ENCODE measurements at places on chromosomes 6 and 20. TPM values are rescaled to one million over a fixed set of nuclear protein-coding genes. Genes with fewer than 3 reads are reported as not detected.
A peak's percentile ranks its signal among the peaks of the same experiment; 100 is the strongest.

DNA sequence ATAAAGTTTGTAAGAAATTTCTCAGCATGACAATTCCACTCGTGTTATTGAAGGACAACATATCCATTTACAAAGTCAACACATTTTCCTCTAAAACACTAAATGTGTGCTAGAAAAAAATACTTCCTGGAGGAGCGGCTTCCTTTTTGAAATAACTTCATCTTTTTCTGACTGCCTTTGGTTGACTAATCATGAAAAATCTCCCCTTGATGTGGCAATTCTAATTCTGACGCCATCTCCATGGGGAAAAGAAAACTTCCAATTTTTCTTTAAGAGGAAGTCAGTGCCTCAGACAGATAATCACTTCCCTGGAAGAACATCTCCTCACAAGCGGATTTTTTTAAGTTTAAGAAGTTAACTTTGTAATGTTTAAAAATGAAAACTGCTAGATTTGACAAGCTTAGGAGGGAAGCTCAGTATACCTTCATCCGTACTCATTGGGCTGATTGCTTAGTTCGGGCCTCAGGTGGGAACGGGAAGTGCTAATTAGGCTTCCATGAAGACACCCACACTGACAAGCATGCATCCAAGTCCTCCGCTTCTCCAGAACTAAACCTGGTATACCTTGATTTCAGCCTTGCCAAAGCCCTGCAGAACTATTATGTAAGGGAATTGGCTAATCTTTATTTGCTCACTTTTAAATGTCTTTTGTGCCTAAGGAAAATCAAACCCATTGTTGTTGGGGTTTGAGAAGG lies 35.1 kb upstream of the DUSP22 start:
- DNase-seq: no peak

PERP gene
- total RNA-seq: 24.8 TPM

DNA sequence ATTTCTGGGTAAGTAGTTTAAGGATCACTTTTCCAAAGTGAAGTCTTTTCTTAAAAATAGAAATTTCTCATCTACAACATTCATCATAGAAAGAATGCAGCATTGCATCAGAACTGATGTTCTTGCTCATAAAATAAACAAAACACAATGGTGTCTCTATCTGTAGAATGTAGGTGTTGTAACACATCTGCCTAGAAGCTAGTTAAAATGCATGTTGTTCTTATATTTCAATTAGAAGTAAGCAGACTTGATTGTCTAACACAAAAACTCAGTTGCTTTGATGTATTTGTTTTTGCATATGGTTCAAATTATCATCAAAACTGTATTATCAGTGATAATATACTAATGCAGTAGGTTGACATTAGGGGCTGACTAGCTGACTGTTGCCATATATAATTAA lies 654.7 kb upstream of the FLRT3 start:
- no peak for DNase-seq

- DNase-seq: no peak
Measured at GRCh38 chr6:129184324-129184723, 301.4 kb downstream of the LAMA2 start.

TSBP1 gene
- not detected for total RNA-seq

DNA sequence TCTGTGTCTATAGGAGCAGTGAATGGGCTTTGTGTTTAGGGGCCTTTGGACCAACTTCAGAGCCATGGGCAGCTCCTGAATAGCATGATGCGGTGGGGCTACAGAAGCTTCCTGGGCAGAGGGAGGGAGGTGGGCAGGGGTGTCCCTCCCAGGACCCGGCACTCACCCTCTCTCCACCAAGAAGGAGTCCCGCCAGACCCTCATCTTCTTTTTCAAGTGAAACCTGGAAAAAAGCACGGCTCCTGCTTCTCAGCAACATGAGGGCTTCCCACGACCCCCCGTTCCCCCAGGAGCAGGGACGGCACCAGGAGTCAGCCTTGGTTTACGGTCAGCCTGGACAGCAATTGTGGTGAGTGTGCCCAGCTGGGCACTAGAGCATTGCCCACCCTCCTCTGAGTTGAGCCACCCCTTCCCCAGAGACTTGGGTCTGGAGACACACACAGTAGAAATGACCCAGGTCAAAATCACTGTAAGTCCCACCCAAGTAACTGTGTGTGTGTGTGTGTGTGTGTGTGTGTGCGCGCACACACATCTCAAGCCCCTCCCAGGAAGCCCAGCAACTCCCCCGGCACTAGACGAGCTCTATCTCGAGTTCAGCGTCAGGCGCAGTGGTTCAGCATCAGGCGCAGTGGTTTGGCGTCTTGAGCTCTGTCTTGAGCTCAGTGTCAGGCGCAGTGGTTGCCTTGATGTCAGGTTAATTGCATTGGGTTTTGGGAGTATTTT lies 108.2 kb downstream of the SULF2 start:
- DNase-seq: no peak

GLP1R gene
- not detected for total RNA-seq

- no peak for DNase-seq
Measured at GRCh38 chr20:5821627-5822215, 71.5 kb downstream of the SHLD1 start.

CYP39A1 gene
- total RNA-seq: 3.4 TPM

HEY2 gene
- total RNA-seq: not detected

DNA sequence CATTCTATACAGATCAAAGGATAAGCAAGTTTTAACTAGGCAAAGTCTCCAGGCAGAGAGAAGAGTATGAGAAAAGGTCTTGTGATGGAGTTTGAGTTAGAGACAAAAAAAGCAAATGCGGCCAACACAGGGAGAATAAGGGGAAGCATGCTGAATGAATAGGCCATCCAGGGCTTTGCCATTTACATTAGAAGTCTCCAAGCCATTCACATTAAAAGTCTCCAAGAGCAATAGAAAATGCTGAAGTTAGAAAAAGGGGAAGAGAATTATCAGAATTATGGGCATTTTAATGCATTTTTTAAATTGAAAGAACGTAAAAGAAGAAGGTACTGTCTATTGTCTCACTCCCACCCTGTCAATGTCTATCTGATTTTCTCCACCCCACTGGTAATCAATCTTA lies 49.4 kb downstream of the PDSS2 start:
- no peak for DNase-seq

- no peak for DNase-seq
Measured at GRCh38 chr6:154239392-154239791, 117.2 kb downstream of the IPCEF1 start.

GRCh38 chr6:27591699-27592480 lies 119.0 kb upstream of the ZNF184 start:
- peak; percentile 49 for DNase-seq

DNA sequence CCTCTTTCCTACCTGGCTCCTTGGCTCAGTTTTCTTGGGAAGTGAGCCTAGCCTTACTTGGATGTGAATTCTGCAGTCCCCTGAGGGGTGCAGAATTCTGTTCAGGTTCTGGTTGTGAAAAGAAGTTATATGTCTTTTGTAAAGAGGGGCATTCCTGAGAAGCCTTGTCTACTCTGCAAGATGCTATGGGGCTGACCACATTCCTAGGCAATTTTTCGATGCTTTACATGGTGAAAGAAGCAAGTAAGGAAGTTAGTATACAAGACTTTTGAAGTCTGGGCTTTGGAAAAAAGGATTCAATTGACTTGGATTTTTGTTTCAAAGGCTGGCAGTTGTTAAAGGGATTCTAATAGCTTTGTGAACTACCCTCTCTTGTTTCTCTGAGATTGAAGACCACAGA lies 167.9 kb upstream of the STMND1 start:
- DNase-seq: no peak

DNA sequence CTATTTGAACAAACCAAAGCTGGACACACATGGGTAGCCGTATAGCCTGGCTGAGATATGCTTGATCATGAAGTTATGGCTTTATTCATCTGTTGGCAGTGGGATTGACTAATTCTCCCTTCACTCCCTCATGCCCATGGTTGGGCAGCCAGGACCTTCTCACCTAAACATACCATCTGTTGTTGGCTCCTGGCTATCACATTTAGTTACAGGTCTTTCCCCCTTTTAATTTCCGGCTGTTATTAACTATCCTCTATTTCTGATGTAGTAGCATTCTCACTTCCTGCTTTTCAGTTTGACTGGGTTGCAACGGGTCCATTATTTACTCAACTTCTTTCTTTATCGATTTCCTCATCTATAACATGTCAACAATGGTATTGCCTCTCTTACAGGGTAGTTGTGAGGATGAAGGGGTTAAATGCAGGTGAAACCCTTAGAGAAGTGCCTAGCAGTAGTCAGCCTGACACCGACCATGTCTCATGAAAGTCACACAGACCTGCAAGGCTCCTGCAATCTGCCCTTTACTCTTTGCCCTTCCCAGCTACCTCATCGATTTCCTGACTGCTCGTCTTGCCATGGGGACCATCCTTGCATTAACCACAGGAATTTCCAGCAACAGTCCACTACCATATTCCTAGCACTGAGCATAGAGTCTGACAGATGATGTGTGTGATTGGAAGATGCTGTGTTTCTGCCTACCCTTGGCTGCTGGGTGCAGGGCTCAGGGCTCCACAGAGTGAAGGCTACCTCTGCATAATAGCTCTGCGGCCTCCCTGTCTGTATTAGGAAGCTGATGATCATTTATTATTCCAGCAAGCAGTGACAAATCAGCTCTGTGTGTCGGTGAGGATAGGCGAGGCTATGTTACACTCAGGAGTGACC lies 42.2 kb downstream of the PPP1R14C start:
- no peak for DNase-seq

LY6G6C gene
- total RNA-seq: not detected

DNA sequence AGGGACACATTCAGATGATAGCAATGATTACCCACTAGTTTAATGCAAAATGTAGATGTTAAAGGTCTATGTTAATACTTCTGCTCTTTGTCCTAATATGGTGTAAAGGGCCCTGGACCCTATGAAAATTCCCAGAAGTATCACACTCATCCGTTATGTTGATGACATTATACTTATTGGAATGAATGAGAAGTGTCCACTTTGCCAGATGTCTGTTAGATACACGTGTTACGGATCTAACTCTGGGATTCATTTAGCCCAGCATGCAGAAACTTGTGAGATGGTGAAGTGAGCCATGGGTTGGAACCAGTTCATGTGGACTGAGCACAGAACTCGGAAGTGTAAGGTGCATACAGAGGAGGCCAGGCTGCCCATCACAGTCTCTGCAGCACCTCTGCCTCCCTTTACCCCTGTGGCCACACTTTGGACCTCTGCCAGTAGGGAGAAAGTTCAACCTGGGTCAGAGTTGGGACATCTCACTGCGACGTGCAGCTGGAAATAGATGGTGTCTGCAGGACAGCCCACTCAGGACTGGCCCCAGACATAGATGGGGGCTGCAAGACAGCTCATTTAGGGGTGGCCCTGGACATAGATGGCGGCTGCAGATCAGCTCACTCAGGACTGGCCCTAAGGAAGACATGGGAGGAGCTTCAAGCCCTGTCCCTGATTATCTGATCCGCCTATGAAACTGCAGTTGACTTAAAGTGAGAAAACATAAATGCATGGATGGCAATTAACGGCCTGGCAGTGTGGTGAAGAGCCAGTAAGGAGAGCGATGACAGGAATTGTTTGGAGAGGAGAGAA lies 71.2 kb upstream of the THBS2 start:
- no peak for DNase-seq

DNA sequence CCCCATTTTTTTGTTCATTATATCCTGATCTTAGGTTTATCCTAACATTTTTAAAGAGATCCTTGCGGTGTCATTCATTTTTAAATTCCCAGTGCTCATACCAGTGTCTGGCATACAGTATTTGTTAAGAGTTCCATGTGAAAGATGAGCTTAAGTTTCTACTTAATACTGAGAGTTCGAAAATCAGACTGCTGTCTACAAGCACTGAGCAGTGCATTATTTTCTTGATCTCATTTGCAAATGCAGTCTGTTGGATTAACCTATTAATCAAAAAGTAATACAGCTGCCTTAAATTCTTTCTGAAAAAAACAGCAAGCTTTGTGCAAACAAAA lies 663 bp downstream of the COQ3 start:
- DNase-seq: no peak

DNA sequence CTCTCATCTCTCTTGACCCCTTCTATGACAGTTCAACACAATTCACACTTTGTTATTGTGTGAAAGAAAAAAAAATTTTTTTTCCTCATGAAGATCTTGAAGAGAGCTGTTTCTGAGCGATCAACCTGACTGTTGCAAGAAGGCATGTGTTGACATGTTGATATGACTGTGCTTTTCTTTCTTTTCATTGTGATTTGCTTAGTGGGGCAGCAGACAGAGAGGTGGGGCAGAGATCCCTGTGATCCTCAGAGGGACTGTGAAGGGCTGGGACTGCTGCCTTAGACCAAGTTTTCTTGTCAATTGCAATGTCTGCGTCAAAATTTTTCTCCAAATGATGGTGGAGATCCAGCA lies 70.8 kb upstream of the IYD start:
- no peak for DNase-seq

Measured in dermis blood vessel endothelial cell (primary cell).